GM23338 (cell line): ENCODE measurements at places on chromosomes 7 and 10. TPM values are rescaled to one million over a fixed set of nuclear protein-coding genes. Genes with fewer than 3 reads are reported as not detected.

DNA sequence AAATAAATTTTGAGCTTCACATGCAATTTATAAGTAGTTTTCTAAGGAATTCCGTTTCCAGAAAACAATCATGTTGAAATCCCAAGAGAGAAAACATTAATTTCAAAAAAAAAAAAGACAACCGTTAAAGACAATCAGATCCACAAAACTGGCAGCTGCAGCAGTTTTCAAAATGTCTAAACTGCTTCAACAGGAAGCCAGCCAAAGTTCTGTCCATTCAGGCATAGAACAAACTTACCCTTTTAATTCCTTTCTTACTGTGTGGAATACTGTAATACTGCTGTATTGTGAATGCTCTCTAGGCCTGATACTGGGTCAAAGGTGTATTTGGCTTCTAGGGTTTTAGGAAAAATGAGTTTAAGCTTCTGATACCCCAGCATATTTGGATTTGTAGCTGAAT is 31.6 kb downstream of the HOXA1 start:
- DNase-seq, result no peak
- H3K27ac ChIP-seq, result no peak overlapping the region
- no peaks in the 10 kb centered on the region for H3K4me1 ChIP-seq
- H3K36me3 ChIP-seq, result no peaks in the 10 kb centered on the region

DNA sequence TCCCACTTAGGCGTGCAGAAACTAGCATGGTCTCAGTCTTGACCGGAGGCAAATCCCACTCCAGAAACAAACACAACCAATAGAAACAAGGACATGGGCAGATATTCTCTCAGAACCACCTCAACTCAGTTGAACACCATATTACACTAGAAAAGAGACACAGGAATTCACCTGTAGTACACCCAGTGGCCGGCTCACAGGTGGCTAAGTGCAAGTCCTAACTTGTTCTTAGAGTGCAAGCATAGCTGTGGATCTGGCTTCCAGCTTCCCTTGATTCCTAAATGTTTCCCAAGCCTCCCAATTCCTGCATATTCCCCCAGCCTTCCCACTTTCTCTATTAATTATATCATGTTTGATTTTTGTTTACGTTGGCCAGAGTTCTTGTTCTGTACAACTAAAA is 164.4 kb downstream of the TPK1 start:
- peak; percentile 34 for DNase-seq
- H3K27me3 ChIP-seq, result no peaks in the 10 kb centered on the region
- no peak overlapping the region for H3K27ac ChIP-seq
- no peak overlapping the region for H3K4me3 ChIP-seq

DNA sequence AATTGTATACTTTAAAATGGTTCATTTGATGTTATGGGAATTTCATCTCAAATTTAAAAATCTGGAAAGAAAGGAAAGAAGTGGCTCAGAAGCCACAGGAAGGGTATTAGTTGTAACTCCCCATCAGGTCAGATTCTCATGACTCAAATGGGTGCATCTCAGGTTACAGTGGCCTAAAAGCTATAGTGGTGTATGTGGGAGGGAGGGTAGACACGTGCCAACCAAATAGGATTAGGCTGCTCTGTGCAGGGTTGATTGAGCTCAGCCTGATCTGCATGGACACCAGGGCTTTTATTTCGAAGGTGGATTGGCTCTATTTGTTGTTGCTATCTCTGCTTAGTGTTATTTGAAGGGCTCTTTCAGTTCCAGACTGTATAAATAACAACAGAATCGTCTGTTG is 121.5 kb upstream of the PRR15 start:
- peaks cover 7% of the 10 kb centered on the region for H3K4me1 ChIP-seq
- H3K4me3 ChIP-seq, result no peak overlapping the region
- H3K27me3 ChIP-seq, result no peaks in the 10 kb centered on the region
- no peaks in the 10 kb centered on the region for H3K36me3 ChIP-seq
- peak; percentile 68 for DNase-seq
- no peak overlapping the region for H3K27ac ChIP-seq

GRCh38 chr10:113292743-113293142 is 260.1 kb upstream of the HABP2 start:
- no peaks in the 10 kb centered on the region for H3K36me3 ChIP-seq
- H3K4me3 ChIP-seq, result no peak overlapping the region
- no peak for DNase-seq

GDF2 gene
- not detected in 2 replicates for total RNA-seq

DNA sequence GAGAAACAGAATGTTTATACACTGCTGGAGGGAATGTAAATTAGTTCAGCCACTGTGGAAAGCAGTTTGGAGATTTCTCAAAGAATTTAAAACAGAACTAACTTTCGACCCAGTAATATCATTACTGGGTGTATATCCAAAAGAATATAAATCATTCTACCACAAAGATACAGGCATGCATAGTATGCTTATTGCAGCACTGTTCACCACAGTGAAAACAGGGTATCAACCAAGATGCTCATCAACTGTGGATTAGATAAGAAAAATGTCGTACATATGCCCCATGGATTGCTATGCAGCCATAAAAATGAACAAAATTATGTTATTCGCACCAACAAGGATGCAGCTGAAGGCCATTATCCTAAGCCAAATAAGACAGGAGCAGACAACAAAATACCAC is 343.1 kb upstream of the KCND2 start:
- no peaks in the 10 kb centered on the region for H3K36me3 ChIP-seq
- H3K4me1 ChIP-seq, result no peaks in the 10 kb centered on the region
- DNase-seq, result no peak
- no peak overlapping the region for H3K27ac ChIP-seq
- H3K27me3 ChIP-seq, result no peaks in the 10 kb centered on the region
- H3K4me3 ChIP-seq, result no peak overlapping the region

ZMYND11 gene
- total RNA-seq, result 16.9 and 19.8 TPM in 2 replicates

CLRN3 gene
- total RNA-seq, result not detected in 2 replicates
